ENCODE measurements at places on chromosomes 7 and 10.

GRCh38 chr7:54749200-54749599 is 9.8 kb downstream of the SEC61G start:
- no peak for DNase-seq

GRCh38 chr7:21617916-21618390 is 75.1 kb downstream of the DNAH11 start:
- peak; percentile 92 for DNase-seq

DNA sequence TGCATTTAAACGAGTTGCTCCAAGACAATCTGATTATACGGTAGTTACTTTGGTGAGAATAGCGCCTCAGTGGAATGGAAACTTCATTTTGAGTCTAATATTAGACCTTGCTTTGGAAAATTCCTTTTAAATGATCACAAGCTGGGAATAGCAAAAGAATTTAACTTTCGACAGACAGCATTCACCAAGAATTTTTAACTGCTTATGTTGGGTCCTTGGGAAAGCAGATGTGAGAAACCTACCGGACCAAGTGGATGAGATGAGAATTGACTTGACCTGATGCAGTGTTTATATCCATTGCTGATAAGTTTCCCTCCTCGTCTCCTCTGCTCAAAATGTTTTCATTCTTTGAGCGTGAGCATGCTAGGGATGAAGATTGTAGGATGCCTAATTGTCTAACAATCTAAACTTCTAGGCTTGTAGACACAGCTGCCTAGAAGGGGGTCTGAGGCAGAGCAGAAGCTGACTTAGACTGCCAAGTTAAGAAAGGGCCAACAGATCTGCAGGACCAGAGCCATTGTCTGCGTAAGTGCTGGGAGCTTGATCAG is 126.9 kb downstream of the CNNM2 start:
- no peak for DNase-seq

- DNase-seq = no peak
Measured at GRCh38 chr10:32939296-32940111, 18.5 kb downstream of the ITGB1 start.

DNA sequence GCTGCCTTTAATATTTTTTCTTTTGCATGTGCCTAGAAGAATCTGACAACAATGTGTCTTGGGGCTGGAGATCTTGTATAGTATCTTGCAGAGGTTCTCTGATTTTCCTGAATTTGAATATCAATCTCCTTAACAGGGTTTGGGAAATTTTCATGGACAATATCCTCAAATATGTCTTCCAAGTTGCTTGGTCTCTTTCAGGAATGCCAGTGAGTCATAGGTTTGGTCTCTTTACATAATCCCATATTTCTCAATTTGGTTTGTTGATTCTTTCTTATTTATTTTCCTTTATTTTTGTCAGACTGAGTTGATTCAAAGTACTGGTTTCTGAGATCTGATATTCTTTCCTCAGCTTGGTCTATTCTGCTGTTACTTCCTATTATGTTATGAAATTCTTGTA is 208.7 kb upstream of the GLI3 start:
- no peak for DNase-seq

DNA sequence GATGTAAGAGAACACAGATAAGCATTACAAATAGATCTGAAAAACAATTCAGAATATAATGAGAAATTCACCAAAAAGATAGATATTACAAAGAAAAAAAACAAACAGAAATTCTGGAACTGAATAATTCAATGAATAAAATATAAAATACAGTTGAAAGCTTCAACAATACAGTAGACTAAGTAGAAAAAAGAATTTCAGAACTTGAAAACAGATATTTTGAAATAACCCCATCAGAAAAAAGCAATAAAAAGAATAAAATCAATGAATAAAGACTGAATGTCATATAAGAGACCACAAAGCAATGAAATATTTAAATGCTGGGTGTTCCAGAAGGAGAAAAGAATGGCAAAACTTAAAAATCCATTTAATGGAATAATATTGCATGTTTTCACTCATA is 611.4 kb upstream of the GHITM start:
- DNase-seq = no peak

GRCh38 chr7:50534690-50535290 is 30.4 kb downstream of the DDC start:
- no peak for DNase-seq

- no peak for DNase-seq
Measured at GRCh38 chr7:28029051-28029450, 151.5 kb downstream of the JAZF1 start.

- no peak for DNase-seq
Measured at GRCh38 chr10:18140957-18141845, 977 bp downstream of the CACNB2 start.

DNA sequence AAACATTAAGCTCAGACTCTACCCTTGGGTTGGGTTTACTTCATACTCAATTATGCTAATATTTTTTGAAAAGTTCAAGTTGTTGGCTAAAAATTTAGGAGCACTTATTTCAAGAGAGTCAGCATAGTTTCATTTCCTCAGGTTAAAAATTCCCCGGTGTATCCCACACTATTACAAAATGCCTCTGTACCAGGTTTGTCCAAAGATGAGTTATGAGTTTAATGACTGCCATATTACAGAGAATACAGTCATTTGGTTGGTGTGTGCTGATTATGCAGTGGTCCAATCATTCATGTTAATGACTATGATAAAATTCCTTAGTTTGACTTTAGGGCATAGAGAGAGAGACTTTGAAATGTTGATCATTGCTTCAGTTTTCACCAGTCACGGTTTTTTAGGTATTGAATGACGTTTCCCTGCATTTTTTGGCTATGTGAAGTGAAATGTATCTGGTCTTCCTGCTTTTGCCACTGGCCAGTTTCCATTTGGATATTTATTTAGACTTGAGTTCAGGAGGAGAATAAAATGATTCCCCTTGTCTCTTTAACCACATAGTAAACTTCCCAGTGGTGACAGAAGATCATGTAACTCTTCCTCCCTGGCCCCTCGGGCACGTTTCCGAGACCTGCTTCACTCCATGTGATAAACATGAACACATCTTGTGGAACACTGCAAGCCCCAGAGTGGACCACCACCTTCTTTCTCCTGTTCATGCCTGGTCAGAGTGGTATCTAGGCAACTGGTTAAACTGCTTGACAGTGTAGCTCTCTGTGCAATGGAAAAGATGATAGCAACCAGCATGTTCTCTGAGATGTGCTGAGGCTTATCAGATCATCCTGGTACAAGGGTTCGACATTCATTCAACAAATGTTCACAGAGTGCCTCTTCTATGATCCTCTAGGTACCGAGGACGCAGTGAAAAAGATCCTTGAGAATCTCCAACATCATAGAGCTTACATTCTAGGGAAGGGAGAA is 153.6 kb downstream of the CACNB2 start:
- no peak for DNase-seq

GRCh38 chr7:82017334-82017943 is 247.6 kb upstream of the HGF start:
- DNase-seq = no peak

GRCh38 chr7:9608560-9608959 is 1175.2 kb downstream of the NXPH1 start:
- no peak for DNase-seq

DNA sequence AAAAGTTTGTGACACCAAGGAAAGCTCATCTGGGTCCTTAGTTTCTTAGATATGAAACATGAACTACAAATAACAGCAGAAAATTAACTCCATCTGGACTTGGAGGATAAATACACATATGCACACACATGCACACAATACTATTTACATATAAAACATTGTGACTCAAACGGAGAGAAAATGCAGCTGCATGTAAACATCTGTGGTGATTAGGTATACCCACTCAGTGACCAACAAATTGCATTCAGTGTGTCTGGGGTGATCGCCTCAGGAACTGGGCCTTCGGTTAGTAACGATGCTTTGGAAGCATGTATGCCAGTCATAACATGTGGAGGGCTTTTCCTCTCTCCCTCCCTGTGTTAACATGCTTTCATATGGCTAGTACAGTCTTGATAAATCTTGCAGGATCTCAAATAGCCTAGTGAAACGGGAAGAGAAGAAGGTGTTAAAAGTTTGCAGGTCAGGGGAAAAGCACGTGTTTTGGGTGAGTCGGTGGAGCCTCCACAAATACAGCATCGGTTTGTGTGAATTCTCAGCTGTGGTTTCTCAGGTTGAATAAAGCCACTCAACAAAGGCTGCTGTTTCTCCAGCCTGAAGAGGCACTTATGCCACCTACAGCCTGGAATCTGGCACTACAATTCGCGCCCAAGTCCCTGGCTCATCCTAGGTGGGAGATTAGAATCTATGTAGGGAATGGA is 8.7 kb upstream of the GLRX3 start:
- no peak for DNase-seq

- no peak for DNase-seq
Measured at GRCh38 chr7:29612596-29612995, 49.0 kb downstream of the PRR15 start.

DNA sequence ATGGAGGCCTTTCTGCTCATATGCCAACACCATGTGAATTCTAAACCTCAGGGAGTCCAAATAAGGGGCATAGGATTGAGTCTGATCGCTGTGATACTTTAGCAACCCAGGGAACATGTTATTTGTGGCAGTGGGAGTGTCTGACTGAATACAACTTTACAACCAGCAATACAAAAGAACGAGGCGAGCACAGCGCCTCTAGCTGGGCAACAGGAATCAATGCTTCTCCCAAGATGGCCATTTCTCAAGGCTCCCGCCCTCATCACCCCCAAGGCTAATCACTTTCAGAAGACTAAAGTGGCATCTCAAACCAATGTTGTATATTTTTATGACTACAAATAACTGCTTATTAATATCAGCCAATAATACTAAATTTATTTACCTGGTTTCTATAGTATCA is 28.1 kb downstream of the YWHAG start:
- DNase-seq = no peak

DNA sequence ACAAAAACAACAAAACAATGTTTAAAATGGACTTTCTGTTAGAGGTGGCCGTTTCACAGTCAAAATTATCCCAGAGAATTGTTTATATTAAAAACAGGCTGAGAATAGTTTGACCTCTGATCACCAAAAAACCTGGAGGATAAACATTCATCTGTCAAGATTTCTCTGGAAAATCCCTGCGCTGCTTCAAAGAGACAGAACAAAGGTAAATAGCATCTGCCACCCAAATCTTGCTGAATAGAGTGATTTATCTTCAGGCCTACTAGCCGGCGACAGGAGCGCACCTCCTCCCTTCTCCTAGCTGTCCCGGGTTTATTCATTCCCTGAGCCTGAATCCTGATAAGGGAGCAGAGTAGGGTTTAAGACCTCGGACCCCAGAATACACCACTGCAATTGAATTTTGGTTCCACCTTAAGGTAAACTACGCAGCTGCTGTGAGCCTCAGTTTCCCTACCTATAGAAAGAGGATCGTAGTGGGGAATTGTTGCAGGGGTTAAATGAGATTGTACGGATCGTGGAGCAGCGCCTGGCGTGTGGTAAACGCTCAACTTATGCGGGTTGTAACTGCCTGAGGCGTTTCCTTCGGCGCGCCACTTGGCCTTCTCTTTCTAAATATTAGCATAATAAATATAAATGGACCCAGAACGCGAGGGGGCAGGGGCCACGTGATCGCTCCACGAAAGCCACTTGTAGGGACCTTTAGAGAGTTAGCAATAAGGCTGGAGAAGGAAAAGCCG is 498 bp upstream of the ST7 start:
- DNase-seq = peak; percentile 80

GRCh38 chr7:29434380-29434768 is 129.3 kb upstream of the PRR15 start:
- DNase-seq = no peak

GRCh38 chr10:101062232-101063049 is 652 bp downstream of the KAZALD1 start:
- DNase-seq = peak; percentile 76

DNA sequence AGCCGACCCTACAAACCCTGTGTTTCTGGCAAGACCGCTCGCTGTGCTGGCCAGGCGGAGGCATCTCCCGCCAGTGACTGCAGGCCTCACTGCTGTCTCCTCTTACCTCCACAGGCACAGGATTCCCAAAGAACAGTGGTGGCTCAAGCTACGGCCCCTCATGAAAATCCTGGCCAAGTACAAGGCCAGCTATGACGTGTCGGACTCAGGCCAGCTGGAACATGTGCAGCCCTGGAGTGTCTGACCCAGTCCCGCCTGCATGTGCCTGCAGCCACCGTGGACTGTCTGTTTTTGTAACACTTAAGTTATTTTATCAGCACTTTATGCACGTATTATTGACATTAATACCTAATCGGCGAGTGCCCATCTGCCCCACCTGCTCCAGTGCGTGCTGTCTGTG is 36.2 kb downstream of the PITRM1 start:
- DNase-seq = no peak

DNA sequence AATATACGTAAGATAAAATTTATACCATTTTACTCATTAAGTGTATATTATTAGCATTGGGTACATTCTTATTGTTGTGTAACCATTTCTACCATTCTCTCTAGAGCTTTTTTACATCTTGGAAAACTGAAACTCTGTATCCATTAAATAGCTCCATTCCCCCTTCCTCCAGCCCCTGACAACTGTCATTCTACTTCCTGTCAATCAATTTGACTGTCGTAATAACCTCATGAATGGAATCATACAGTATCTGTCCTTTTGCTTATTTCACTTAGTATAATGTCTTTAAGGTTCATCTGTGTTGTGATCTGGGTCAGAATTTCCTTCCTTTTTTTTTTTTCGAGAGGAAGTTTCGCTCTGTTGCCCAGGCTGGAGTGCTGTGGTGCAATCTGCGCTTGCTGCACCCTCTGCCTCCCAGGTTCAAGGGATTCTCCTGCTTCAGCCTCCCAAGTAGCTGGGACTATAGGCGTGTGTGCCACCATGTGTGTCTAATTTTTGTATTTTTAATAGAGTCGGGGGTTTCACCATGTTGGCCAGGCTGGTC is 15.6 kb downstream of the ZRANB1 start:
- no peak for DNase-seq

DNA sequence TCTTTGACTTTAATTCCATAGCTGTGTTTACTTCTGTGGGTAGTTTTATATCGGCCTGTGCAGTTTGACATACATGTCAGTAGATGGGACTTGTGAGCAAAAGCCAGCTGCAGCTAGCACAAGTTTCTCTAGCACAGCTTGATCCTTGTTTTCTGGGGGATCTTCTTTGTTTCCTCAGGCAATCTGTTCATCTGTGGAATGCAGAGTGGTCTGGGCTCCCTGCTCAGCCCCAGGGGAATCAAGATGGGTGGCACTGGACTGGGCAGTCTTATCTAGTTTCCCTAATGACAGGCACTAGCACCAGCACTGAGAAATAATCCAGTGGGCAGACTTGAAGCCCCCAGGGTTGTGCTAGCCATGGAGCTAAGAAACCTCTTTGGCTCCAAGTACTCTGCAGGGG is 40.8 kb downstream of the CYP2C19 start:
- no peak for DNase-seq

- no peak for DNase-seq
Measured at GRCh38 chr10:93068411-93069244, 5.1 kb upstream of the CYP26A1 start.

DNA sequence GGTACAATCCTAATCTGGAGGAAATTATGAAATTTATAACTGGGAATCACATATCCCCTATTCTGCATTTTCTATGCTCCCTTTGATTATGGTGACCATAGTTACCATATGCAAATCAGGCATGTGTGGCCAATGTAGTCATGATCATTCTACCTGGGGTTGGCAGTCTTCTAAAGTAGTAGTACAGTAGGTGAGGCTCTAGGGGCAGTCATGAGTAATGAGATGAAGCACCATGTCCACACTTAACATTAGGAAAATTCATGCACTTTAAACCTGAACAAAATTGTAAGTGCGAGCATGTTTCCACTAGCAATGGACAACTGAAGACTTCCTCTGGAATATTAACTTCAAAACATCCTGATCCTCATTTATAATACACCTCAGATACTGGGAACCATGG is 545.9 kb downstream of the SUGCT start:
- DNase-seq = no peak

GRCh38 chr10:81696609-81697388 is 178.2 kb upstream of the NRG3 start:
- no peak for DNase-seq

- DNase-seq = no peak
Measured at GRCh38 chr10:51340845-51341610, 266.7 kb downstream of the PRKG1 start.
